WTC11 (cell line): ENCODE measurements at places on chromosomes 2 and 18. TPM values are rescaled to one million over a fixed set of nuclear protein-coding genes. Genes with fewer than 3 reads are reported as not detected.

DNA sequence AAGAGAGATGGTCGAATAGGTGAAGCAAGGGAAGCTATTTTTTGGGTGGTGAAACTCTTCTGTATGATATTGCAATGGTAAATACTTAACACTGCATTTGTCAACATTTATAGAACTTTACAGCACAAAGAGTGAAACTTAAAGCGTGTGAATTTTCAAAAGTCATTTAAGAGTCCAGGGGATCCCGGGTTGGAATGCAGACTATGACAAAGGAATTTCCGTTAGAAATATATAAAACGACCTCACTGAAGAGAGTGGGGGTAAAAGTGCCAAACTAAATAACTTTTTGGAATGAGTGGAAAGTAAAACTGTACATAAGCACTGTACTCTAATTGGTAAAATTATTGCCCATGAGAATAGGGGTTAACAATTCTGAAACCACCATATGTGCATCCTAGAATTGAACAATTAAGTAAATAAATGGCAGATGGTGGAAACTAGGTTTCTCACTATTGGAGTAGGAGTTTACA is 191.0 kb upstream of the FN1 start:
- no peak for DNase-seq

- no peak for DNase-seq
Observed at GRCh38 chr2:231521443-231521842, 8.8 kb downstream of the NMUR1 start.

DNA sequence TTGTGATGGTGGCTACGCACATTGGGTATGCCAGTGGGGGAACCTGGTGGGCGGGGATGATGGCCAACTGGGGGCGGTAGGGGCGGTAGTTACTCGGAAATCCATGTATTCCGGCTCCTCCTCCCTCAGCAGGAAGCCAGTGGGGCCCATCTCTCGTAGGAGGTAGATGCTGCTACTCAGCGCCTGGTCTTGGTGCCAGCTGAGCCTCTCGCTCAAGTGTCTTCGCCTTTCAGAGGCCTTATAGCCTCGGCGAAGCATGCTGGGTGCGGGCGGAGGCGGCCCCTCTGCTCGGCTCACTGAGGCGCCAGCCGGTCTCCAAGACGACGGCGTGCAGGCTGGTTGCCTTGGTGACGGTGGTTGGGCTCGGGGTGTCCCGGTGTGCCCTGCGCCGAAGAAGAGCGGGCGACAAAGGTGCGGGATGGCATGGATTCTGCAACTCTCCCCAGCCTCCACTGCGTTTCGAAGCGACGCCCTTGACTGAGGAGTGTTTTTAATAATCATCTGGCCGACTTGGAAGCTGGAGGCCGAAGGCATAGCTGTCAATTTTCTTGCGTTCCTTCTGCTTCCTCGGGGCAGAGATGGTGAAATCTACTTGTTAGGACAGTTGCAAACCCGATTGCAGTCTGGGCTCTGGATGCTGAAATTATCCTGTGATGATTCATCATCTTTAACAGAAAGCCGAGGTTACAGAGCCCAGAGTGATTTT is at the start of gene ZSWIM2:
Gene ZSWIM2 (minus strand): TSS at position 298 of the 706 bp plus-strand sequence. CDS start 40 bp downstream, at position 258.
- DNase-seq, result peak; percentile 92

DNA sequence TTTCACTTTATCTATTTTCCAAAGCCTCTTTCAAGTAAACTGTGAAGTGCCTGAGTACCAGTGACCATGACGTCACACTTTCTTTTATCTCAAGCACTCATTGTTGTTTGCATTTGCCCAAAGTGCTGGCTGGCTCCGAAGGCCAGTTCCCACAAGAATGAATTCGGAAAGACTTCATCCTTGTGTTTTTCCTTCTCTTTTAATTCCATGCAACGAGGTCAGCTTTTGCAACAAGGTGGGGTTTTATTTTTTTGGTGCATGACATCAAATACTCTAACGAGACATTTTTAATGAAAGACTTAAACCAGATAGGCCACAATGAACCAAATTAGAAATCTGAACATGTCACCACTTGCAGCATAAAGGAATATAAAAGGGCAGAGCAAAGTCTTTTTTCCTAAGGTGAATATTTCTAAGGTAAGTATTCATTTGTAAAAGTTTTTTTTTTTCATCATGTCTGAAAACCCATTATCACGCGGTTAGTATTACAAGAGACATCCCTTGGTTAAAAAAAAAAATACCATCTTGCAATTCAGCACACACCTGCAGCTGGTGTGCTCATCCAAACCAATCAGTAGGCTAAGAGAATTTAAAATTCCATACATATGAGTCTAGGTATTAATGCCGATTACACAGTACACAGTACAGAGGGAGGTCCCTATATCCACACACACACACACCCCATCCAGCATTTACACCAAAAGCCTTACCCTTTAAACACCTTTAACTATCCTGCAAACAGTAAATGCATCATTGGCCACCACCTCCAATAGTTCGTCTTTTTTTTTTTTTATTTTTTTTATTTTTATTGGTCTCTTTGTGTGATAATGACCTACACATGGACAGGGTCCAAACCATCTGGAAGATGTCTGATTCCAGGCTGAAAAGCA is 2.3 kb downstream of the ARL4C start:
- DNase-seq, result no peak

GRCh38 chr2:156867201-156867600 is 390.3 kb upstream of the GALNT5 start:
- no peak for DNase-seq

DNA sequence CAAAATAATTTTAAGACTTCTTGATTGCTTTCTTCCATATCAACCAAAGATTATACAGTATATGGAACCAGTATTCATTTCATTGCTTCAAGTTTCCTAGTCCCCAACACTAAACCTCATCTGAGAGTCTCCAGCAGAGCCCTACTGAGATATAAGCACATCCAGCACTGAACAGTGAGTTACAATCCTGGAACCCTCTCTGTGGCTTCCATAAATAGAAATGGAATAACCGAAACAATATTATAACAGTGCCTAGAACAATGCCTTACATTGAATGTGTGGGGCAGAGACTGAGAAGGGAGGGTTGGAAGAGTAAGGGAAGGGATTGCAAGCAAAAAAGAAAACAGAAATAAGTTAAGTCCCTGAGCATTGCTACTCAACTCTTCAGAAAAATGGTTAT is 18.9 kb downstream of the AAK1 start:
- no peak for DNase-seq

GRCh38 chr2:64875368-64875767 is 113.8 kb upstream of the SLC1A4 start:
- no peak for DNase-seq

DNA sequence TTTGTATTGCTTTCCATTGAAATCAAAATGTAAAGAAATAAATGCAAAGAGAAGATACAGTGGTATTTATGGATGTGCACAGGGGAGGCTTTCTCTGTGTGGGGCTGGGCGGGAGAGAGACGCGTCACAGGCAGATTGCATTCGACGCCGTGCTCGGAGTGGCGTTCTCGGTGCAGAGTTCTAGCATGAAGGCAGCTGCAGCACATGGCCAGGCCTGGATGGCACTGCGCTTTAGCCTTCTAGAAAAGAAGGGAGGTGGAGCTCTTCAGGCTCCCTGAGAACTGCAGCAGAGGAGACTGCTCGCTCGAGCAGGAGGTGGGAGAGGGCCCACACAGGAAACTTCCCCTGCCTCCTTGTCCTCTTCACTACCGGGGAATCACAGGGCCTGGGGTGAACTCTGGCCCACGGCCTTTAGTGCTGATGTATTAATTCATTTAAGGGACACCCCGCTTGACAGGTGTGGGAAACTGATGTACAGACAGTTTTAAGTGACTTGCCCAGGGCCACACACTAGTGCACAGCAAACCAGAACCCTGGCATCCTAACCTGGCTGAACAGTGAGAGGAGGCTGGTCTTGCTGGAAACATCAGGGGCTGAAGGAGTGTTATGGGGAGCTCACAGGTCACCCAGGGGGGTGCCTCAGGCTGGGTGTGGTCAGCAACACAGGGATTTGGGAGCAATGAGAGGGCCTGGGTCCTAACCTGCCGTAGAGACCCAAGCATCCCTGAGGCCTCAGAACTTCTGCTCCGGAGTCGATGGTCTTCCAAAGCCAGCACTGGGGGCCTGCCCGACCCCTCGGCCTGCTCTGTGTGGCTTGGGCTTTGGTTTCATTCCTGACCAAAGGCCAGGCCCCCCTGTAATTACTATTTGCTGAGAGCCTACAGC is 199.9 kb downstream of the HDAC4 start:
- no peak for DNase-seq

DNA sequence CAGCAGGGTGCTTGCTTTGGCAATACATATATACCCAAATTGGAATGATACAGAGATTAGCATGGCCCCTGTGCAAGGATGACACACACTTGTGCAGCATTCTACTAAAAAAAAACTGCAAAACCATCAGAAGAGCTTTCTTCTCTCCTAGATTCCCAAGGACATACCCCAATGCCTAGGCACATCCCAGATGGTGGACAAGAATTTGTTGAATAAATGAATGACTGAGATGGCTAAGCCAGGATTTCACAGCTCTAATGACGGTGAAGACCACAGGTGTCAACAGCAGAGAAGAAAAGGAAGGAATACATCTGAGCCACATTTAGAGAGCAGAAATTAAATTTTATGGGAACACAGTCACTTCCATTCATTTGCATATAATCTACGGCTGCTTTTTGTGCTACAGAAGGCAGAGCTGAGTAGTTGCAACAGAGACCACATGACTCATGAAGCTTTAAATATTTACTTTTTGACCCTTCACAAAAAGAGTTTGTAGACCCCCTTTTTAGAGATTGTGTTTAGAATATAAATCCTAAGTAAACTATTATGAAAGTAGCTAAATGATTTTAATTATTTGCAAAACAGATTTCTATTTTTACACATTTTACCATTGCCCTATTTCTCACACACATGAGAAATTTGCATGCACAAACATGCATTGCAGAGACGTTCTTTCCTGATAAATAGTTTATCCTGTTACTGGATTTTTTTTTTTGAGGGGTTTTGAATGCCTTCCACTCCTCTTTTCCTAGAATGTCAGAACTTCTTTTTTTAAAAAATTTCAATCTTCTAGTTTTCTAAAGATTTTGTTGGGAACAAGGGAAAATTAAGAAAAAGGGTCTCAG is 119.0 kb downstream of the PMAIP1 start:
- no peak for DNase-seq

DNA sequence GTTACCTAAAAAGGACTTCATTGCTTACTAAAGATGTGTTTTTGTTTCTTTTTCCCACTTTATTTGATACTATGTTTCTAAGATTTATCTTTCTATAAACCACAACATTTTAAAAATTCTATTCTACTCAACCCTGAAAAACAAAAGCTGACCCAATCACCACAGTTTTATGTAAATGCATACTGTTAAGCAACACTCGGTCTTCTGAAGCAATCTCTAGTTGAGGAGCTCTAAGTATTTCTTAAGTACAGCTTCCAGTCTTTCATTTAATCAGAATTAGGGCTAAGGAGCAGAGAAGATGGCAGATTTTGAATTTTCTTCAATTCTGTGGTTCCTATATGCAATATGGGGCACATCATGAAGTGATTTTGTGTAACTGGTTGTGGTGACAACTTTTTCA is 72.2 kb upstream of the SLC4A10 start:
- DNase-seq, result no peak

DNA sequence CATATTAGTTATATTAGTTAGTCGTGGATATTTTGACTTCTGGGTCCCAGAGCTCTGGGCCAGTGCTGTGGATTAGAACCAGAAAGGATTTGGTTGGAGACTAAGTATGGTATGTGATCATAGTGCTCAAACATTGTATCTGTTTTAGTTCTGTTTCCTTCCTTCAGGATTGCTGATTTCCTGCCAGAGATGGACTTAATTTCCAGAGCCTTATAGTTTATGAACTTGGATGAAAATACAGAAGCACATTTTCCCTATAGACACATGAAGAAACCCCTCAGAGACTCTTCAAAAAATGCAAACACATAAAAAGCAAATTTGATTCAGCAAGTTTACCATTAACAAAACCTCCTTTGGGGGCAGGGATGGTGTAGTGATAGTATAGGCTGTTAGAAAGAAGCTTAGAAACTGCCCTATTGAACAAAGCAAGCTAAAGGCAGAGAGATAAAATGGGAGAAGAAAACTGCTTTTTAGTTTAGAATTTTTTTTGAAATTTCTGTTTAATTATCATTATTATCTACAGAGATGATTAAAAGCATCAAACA is 88.7 kb upstream of the EFEMP1 start:
- no peak for DNase-seq

Gene SERPINB13
- total RNA-seq, result not detected in 3 replicates

Gene INHA
- total RNA-seq, result 1.1 to 1.8 TPM (median 1.4 TPM) in 3 replicates

Gene AQP12B
- total RNA-seq, result not detected in 3 replicates

Gene RNF152
- 2.6 to 3.7 TPM (median 2.8 TPM) in 3 replicates for total RNA-seq

Gene CNDP1
- total RNA-seq, result 0.11 to 0.28 TPM (median 0.25 TPM) in 3 replicates

Gene TCF7L1
- 104 to 108 TPM (median 106 TPM) in 3 replicates for total RNA-seq
